ENCODE measurements at places on chromosomes 6 and 20. TPM values are rescaled to one million over a fixed set of nuclear protein-coding genes. Genes with fewer than 3 reads are reported as not detected.

Gene ZNF322
- 50.8 TPM for total RNA-seq

Gene EFCAB8
- total RNA-seq: 0.55 TPM

DNA sequence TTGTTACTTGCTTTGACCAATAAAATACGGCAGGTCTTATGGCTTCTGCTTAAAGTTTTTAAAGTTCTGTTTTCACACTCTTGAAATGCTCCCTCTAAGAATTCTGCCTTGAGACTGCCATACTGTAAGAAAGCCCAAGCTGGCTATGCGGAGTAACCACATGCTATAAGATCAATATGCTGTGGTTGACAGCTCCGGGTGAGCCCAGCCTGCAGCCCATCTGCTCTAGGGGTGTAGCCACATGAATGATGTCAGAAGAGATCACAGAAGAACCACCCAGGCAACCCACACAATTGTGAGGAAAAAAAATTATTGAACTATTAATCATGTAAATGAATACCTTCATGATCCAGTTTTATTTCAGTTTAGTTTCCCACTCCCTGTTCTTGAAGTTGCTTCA is 26.1 kb upstream of the SH3BGRL2 start:
- no peak for DNase-seq
- H3K4me1 ChIP-seq: no peaks in the 10 kb centered on the region
- no peak overlapping the region for H3K4me3 ChIP-seq

Gene TUBB2B
- 627 TPM for total RNA-seq

DNA sequence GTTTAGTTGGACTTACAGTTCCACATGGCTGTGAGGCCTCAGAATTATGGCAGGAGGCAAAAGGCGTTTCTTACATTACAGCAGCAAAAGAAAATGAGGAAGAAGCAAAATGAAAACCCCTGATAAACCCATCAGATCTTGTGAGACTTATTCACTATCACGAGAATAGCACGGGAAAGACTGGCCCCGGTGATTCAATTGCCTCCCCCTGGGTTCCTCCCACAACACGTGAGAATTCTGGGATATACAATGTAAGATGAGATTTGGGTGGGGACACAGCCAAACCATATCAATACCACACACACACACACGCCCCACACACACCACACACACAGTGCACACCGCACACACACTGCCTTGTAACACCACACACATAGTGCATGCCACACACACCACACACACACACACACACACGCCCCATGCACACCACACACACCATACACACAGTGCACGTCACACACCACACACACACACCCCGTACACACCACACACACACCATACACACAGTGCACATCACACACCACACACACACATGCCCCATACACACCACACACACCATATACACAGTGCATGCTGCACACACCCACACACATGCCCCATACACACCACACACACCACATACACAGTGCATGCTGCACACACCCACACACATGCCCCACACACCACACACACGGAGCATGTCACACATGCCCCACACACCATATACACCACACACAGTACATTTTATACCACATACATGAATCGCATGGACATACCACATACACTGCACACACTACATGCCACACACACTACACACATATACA is 310.5 kb downstream of the TAF4 start:
- peaks cover 20% of the 10 kb centered on the region for H3K4me1 ChIP-seq
- peaks cover 8% of the 10 kb centered on the region for H3K36me3 ChIP-seq
- no peak overlapping the region for H3K27ac ChIP-seq
- no peak for DNase-seq
- peaks cover 6% of the 10 kb centered on the region for H3K27me3 ChIP-seq

DNA sequence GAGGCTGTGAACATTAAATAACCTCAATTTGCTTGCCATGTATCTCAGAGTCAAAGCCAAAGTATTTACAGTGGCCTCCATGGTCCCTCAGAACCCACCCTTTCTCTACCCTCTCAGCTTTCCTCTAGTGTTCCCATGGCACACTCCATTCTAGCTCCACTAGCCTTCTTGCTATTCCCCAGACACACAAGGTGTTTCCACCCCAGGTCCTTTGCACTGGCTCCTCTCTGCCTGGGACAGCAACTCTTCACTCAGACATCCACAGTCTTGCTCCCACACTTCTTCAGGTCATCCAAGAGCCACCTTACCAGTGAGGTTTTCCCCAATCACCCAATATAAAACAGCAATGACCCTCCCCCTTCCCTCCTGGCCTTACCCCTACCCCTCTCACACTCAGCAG is 56.5 kb upstream of the PLEKHG1 start:
- H3K27me3 ChIP-seq: peaks cover 5% of the 10 kb centered on the region
- no peak for DNase-seq
- H3K4me1 ChIP-seq: peaks cover 9% of the 10 kb centered on the region

DNA sequence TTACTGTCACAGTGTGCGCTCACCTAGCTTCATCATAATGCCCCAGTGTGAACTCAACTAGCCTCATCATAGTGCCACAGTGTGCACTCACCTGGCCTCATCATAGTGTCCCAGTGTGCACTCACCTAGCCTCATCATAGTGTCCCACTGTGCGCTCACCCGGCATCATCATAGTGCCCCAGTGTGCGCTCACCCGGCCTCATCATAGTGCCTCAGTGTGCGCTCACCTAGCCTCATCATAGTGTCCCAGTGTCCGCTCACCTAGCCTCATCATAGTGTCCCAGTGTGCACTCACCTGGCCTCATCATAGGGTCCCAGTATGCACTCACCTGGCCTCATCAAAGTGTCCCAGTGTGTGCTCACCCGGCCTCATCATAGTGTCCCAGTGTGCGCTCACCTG is 10.6 kb downstream of the TMEM242 start:
- H3K36me3 ChIP-seq: peaks cover 42% of the 10 kb centered on the region
- no peaks in the 10 kb centered on the region for H3K27me3 ChIP-seq
- H3K4me3 ChIP-seq: no peak overlapping the region
